ENCODE measurements at places on chromosomes 7 and 10. TPM values are rescaled to one million over a fixed set of nuclear protein-coding genes. Genes with fewer than 3 reads are reported as not detected.

- no peak for DNase-seq
Measured at GRCh38 chr10:87660484-87661133, 931 bp downstream of the PAPSS2 start.

GRCh38 chr10:83952314-83952713 is 187.0 kb upstream of the GHITM start:
- no peak for DNase-seq

- DNase-seq, result no peak
Measured at GRCh38 chr7:65910237-65910636, 37.4 kb downstream of the VKORC1L1 start.

GRCh38 chr10:5538446-5538845 is 13.7 kb downstream of the CALML3 start:
- DNase-seq, result no peak

DNA sequence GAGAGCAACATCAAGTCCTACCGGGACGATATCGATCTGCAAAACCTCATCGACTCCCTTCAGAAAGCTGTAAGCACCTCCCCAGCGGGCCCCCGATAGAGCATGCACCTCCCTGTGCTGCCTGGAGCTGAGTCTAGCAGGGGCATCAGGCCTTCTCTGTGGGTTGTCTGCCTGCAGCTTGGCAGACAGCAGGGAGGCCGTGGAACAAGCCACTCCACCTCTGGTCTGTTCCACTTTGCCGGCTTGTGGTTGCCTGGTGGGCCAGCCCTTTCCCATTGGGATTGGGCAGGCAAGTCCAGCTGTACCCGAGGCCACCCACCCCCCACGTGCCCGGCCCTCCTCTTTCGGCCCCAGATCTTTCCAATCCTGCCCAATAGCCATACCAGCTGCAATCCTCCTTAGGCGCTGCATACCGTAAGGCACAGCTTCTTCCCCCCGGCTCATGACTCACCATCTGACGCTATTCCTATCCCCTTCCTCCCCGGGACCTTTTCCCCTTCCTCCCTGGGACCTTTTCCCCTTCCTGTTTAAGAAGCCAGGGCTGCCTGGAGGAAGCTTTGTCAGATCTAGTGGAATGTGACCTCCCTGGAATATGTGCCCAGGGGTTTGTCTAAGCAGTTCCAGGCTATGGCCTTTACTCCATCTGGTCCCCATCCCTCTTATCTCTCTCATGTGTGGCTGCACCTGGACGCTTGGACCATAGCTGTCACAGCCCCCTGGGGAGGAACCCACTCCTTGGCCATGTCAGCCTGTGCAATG is 28.1 kb upstream of the SH2D4B start:
- DNase-seq, result no peak

GRCh38 chr7:98000356-98000755 is 10.4 kb upstream of the OCM2 start:
- no peak for DNase-seq

DNA sequence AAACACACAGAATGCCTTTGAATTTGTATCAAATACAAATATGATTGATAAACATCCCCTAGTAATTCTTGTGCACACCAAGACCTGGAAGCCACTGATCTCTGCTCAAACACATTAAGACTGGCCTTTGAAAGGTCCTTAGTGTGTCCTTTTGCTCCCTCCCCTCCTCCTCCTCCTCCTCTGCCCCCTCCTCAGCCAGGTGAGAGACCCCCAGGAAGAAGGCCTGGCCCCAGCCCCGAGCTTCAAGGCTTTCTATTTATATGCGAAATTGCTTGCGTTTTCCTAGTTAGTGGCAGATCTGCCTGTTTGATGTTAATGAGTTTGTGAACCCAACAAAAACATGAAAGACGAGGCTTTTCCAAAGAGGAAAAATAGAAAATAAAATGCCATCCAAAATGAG is 63.6 kb upstream of the TCF7L2 start:
- no peak for DNase-seq

- peak; percentile 65 for DNase-seq
Measured at GRCh38 chr7:22549667-22550513, 49.9 kb upstream of the STEAP1B start.

GRCh38 chr10:80540981-80541750 is 3.5 kb downstream of the SH2D4B start:
- no peak for DNase-seq

DNA sequence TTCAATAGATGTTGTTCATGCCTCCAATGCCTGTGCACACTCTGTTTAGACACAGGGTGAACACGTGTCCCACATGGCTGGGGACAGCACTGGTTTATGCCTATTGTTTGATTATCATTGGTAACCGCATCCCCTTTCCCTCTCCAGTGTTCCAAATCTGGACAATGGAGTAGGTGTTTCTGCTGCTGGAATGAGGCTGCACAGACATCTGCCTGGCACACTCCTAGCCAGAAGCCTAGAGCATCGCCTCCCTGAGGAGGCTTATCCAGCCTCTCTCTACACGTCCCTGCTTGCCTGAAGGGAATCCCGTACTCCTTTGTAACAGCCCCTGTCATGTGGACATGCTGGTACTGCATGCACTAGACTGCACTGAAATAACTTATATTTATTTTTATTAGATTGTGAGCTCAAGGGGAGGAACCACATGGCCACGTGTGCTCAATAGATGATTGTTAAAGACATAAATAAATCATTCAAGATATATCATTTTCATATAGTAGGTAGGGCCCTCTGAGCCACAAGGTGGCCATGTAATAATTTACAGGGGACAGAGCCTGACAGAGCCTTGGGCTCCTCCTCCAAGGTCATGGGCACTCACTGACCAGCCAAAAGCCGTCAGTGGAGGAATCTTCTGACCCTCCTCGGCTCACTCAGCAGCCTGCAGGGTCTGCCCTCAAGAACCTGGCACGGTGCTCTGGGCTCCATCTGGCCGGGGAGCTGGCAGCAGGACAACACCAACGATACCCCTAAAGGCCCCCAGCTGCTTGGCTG is 310.9 kb upstream of the ZNF32 start:
- DNase-seq, result peak; percentile 33

GRCh38 chr7:25429731-25430130 is 201.4 kb upstream of the NPVF start:
- DNase-seq, result no peak

DNA sequence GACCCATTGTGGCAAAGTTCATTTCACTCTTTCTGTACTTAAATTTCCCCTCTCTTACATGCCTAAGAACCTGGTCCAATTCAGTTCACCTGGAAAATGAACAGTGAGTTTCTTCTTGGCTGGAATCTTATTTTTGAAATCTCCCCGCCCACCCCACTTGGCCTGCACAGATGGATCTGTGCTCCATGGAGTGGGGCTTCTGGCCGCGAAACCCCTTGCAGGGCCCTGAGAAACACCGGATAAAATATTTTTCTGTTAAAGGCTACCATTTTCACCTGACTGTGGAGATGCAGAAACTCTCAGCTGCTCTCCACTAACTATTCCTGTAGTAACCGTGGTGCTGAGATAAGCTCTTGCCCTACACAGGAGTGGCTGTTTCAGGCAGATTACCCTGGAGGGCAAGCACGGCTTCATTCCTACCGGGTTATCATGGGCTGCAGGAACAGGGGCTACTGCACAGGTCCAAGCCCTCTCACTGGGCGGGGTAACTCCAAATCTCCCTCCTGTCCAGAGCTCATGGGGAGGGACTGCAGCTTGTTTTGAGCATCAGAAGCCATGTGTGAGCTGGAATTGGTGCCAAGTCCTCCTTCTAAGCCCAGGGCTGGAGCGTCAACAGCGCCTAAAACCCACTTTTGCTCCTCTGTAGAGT is 118.9 kb downstream of the PRPF18 start:
- no peak for DNase-seq

- no peak for DNase-seq
Measured at GRCh38 chr7:120344276-120344675, 71.3 kb downstream of the KCND2 start.

CALML5 gene
- total RNA-seq, result not detected

MLLT10 gene
- 56.1 TPM for total RNA-seq

MYL10 gene
- total RNA-seq, result not detected

CPA2 gene
- total RNA-seq, result 0.73 TPM

PSMC2 gene
- total RNA-seq, result 87.0 TPM

AKR1C2 gene
- total RNA-seq, result 2.5 TPM
